ENCODE measurements at places on chromosomes 4 and X.

DNA sequence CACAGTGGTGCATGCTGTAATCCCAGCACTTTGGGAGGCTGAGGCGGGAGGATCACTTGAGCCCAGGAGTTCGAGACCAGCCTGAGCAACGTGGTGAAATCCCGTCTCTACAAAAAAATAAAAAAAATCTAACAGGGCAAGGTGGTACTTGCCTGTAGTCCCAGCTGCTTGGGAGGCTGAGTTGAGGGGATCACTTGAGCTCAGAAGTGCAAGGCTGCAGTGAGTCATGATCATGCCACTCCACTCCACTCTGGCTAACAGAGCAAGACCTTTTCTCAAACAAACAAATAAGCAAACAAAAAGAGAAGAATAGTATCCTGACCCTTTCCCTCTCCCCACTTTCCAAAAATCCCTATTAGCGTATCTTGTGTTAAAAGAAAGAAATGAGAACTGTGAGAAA lies 52.7 kb downstream of the NPY1R start:
- H3K27me3 ChIP-seq, result peaks cover 18% of the 10 kb centered on the region
- no peak overlapping the region for H3K27ac ChIP-seq
- H3K4me1 ChIP-seq, result no peaks in the 10 kb centered on the region
- no peak for DNase-seq
- H3K4me3 ChIP-seq, result no peak overlapping the region
- no peaks in the 10 kb centered on the region for H3K36me3 ChIP-seq

GRCh38 chrX:101450961-101451360 lies 34.3 kb upstream of the ARMCX4 start:
- H3K4me3 ChIP-seq, result no peak overlapping the region
- no peaks in the 10 kb centered on the region for H3K4me1 ChIP-seq
- H3K27me3 ChIP-seq, result no peaks in the 10 kb centered on the region
- no peaks in the 10 kb centered on the region for H3K36me3 ChIP-seq

DNA sequence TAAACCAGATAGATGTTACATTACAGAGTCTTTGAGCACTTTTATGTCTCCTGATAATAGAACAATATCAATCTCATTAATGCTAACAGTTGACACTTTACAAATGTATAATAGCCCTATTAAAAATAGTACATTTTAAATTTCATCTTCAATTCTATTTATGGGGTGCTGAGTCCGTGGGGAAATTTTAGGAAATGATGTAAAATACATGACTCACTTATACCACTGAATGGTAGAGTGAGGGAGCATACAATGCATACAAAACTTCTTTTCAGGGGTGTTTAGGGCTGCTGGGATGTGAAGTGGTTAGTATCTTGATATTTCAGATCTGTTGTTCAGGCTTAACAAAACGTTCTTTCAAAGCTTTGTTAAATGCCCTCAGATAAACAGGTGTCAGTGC lies 696.2 kb downstream of the TRAM1L1 start:
- no peaks in the 10 kb centered on the region for H3K27me3 ChIP-seq
- DNase-seq, result no peak
- H3K4me1 ChIP-seq, result no peaks in the 10 kb centered on the region
- no peak overlapping the region for H3K4me3 ChIP-seq

DNA sequence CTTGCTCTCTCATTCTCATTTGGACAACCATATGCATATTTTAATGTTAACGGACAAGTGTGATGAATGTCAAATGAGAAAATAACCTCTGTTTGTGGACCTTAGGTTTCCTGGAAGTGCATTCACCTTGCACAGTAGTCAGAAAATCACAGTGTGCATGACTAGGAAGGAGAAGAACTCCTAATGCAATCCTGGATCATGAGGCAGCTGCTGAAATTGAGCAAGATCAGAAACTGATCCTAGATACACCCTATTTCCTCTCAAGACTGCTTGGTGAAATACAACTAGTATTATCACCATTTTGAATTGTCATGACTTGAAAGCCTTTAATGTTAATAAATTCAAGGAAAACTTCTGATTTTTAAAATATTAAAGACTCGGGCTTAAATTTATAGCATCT lies 1148.9 kb downstream of the STIM2 start:
- H3K36me3 ChIP-seq, result no peaks in the 10 kb centered on the region
- no peaks in the 10 kb centered on the region for H3K27me3 ChIP-seq
- H3K4me1 ChIP-seq, result no peaks in the 10 kb centered on the region
- no peak overlapping the region for H3K27ac ChIP-seq

GRCh38 chr4:90124276-90124675 lies 2.9 kb upstream of the CCSER1 start:
- H3K4me3 ChIP-seq, result no peak overlapping the region
- peaks cover 4% of the 10 kb centered on the region for H3K36me3 ChIP-seq

DNA sequence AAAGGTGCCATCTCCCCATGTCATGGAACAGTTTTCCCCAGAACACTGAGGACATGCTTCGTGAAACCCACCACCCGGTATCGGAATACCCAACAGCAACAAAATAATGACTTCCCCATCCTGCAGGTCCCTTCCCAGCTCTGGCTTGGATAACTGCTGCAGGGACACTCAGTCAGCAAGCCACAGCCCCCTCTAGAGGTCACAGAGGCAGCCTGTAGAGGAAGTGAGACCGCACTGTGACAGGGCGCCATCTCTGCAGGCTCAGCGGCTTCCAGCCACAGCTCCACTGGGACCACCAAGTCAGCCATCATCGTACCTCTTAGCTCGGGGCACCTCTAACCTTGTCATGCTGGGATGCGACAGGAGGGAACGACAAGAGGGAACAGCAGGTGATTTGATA lies 315.9 kb downstream of the LDB2 start:
- DNase-seq, result no peak
- H3K27me3 ChIP-seq, result no peaks in the 10 kb centered on the region
- no peak overlapping the region for H3K27ac ChIP-seq
- no peak overlapping the region for H3K4me3 ChIP-seq
- no peaks in the 10 kb centered on the region for H3K36me3 ChIP-seq
- no peaks in the 10 kb centered on the region for H3K4me1 ChIP-seq

GRCh38 chr4:99991741-99992140 lies 41.7 kb upstream of the H2AZ1 start:
- peaks cover 25% of the 10 kb centered on the region for H3K27me3 ChIP-seq
- H3K4me1 ChIP-seq, result no peaks in the 10 kb centered on the region
- H3K4me3 ChIP-seq, result no peak overlapping the region
- H3K27ac ChIP-seq, result no peak overlapping the region
- no peak for DNase-seq
- H3K36me3 ChIP-seq, result no peaks in the 10 kb centered on the region

DNA sequence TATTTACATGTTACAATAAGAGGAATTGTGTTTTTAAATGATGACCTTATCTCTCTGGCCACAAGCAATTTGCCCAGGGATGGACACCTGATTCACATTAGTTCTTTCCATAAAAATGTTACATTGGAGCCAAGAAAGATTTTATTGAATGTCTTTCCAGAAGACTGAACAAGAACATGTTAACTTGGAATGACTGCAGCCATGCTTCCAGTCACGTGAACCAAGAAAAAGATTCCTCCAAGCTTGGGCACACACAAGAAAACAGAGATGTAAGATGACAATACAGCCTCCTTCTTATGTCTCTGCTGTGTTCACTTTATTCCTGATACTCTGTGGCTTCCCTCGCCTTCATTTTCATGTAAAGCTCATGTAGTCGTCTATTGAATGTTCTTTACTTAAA lies 737.6 kb downstream of the TRIML1 start:
- no peaks in the 10 kb centered on the region for H3K36me3 ChIP-seq
- H3K27me3 ChIP-seq, result no peaks in the 10 kb centered on the region
- no peak overlapping the region for H3K4me3 ChIP-seq
- no peak for DNase-seq
- no peak overlapping the region for H3K27ac ChIP-seq

- H3K36me3 ChIP-seq, result no peaks in the 10 kb centered on the region
- H3K27ac ChIP-seq, result no peak overlapping the region
- no peak overlapping the region for H3K4me3 ChIP-seq
- H3K4me1 ChIP-seq, result no peaks in the 10 kb centered on the region
Measured at GRCh38 chr4:12186526-12186925, 757.8 kb upstream of the HS3ST1 start.

GRCh38 chr4:1160351-1160750 lies 12.0 kb downstream of the SPON2 start:
- peaks cover 16% of the 10 kb centered on the region for H3K27me3 ChIP-seq
- H3K27ac ChIP-seq, result no peak overlapping the region
- H3K4me1 ChIP-seq, result peaks cover 6% of the 10 kb centered on the region
- no peak overlapping the region for H3K4me3 ChIP-seq
- no peaks in the 10 kb centered on the region for H3K36me3 ChIP-seq

Data from T-helper 17 cell (primary cell).